ENCODE measurements at places on chromosomes 4 and X.

DNA sequence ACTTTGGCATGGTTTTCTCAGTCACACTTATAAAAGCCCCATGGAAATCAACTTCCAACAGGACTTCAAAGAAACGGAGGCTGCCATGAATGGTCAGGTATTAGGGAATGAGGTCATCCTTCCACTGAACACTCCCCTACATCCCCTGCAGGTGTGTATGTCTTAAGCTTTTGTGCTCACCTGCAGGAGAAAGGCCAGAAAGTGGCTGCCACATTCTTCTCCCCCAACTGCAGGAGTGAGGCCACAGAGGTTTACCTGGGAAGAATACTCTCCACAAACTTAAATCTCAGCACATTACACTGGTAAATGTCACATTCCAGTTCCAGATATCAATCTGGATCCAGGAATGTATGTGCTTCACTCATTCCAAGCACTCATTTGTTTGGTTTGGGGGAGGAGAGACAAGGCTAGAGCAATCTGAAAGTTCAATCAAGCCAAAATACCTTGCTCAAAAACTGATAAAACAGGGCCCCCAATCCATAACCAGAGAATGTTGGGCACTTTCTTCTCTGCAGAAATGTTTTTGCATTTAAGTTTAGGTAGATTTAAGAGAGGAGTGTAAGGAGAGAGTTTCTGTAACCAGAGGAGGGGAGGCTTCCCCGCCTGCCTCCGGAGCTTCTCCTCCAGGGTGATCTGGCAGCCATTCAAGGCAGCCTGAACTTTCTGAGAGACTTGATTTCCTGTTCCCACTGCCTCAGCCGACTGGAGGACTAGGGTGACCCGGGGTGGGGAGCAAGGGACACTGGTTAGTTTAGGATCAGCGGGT lies 15.4 kb downstream of the FAM9C start:
- peak; percentile 32 for DNase-seq

DNA sequence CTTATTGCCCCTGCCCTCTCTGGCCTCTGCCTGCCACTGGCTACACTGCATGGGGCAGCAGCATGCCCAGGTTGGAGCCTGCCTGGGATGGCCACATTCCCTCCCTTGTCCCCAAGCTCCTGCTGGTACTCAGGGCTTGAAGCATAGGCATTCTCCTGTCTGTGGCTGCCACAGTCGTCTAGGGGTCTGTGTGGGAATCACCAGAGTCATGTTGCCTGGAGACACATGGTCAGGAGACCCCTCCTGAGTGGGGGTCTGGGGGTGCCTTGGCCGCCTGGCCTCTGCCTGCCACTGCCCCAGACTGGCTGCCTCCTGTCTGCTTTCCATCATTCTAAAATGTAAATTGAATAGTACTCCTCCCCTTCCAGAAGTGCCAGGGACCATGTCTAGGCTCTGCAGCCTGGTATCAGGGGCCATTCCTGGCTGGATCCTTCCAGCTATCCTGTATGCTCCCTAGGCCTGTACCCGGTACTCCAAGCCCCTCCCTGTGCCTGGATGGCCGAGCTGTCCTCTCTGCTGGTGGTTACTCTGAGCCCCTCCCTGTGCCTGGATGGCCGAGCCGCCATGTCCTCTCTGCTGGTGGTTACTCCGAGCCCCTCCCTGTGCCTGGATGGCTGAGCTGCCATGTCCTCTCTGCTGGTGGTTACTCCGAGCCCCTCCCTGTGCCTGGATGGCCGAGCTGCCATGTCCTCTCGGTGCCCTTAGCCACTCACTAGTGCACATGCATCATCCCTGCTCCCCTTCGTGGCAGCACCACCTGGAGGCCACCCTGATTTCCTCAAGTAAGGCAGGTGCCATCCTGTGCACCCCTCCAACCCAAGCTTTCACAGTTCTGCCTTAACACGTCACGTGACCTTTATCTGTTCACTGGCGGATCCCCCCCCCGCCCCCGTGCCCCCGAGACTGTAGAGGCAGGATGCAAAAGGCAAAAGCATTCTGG lies 5.5 kb upstream of the NKX1-1 start:
- peak; percentile 42 for DNase-seq

GRCh38 chrX:1076871-1077651 lies 135.4 kb downstream of the CRLF2 start:
- peak; percentile 46 for DNase-seq

- peak; percentile 51 for DNase-seq
Observed at GRCh38 chrX:20530406-20530921, 263.8 kb upstream of the RPS6KA3 start.

GRCh38 chr4:188110741-188111471 lies 1.5 kb upstream of the TRIML2 start:
- DNase-seq = no peak

- no peak for DNase-seq
Observed at GRCh38 chrX:122666601-122667000, 517.5 kb upstream of the GRIA3 start.

GRCh38 chr4:182351485-182351884 lies 108.3 kb downstream of the TENM3 start:
- no peak for DNase-seq

GRCh38 chrX:103565752-103566151 lies 19.6 kb upstream of the TCEAL4 start:
- DNase-seq = no peak

- DNase-seq = no peak
Observed at GRCh38 chr4:64781737-64782326, 372.6 kb upstream of the TECRL start.

- no peak for DNase-seq
Observed at GRCh38 chr4:173448103-173448502, 49.2 kb upstream of the SCRG1 start.

DNA sequence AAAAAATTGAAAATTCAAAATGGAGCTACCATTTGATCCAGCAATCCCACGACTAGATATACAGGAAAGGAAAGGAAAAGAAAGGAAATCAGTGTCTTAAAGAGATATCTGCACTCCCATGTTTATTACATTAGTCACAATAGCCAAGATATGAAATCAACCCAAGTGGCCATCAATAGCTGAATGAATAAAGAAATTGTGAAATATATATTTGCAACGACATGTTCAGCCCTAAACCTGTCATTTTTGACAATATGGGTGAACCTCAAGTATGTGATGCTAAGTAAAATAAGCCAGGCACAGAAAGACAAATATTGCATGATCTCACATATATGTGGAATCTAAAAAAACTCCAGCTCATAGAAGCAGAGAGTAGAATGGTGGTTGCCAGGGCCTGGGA lies 155.1 kb downstream of the ANXA5 start:
- DNase-seq = no peak

DNA sequence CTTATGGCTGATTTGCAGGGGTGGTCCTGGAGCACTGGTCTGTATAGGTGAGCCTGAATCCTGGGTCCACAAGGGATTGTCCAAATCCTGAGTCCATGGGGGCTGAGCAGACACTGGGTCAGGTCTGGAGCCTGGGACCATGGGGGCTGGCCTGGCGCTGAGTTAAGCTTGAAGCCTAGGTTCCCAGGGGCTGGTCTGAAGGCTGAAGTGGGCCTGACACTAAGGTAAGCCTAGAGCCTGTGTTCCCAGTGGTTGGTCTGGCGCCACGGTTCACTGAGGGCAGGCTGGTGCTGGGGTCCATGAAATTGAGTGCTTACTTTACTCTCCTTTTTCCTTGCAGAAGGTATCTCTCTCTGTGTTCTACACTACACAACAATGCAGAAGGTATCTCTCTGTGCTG lies 155.8 kb downstream of the RBM46 start:
- DNase-seq = no peak

DNA sequence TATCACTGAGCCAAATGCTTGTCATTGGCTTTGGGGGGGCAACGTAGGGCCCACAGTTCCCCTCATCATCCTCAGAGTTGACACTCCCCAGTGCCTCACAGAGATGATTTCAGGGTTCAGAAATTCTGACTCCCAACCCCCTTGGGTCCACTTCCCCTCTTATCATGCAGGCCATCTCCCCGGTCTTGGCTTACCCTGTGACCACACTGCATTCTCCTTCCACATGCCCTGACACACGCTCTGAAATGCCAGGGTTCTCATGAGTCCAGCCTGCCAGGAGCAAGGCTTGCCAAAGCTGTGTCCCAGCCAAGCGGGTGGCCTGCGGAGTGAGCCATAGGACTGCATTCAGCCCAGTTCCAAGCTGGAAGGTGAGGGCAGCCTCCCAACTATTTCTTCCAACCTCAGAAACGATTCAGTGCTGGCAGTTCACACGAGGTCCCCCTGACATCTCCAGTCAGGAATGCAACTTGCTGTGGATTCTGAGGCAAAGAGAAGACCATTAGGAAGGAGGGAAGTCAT lies 101.2 kb downstream of the SMIM20 start:
- peak; percentile 87 for DNase-seq

Measured in breast epithelium (tissue), 4 donors.